ENCODE measurements at places on chromosomes 16 and 17.

DNA sequence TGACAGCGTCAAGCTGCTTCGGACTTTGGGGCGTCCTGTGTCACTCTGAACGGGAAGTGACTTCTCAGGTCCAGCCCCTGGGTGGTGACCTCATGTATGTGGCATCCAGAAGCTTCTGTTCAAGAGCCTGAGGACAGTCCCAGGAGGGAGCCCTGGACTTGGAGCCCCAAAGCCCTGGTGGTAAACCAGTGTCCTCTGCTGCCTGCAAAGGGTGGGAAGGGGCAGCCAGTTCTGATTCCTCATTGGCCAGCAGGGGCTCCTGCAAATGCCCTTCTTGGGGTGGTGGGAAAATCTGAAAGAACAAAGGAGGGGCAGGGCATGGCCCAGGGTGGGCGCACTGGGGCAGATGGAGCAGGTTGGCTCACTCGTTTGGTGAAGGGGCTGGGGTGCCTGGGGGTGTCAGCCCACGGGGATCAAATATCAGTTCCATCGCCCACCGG, 1.6 kb downstream of the OSGIN1 start:
- no peak for DNase-seq

GRCh38 chr17:6361733-6362132, 73.2 kb downstream of the AIPL1 start:
- DNase-seq, result no peak

GRCh38 chr16:18782697-18783429, 7.3 kb downstream of the RPS15A start:
- DNase-seq, result no peak

DNA sequence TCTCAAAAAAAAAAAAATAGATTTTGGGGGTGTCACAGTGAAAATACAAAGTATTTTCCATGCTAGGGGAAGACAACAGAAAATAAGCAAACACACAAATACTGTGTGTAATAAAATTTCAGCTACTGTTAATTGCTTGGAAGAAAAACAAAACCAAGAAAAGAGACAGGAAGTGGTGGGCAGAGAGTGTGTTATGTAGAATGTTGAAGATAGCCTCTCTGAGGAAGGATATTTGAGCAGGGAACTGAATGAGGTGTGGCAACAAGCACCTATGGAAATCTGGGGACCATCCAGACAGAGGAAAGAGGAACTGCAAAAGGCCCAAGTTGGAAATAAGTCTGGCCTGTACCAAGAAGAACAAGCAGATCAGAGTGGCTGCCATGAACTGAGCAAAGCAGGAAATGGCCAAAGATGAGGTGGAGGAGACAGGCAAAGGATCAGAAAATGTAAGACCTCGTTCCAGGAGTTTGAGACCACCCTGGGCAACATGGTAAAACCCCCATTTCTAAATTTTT, 7.8 kb upstream of the USP31 start:
- DNase-seq, result no peak

GRCh38 chr17:47717979-47718621, 14.9 kb upstream of the TBX21 start:
- no peak for DNase-seq

GRCh38 chr17:2853283-2854142, 57.3 kb downstream of the RAP1GAP2 start:
- no peak for DNase-seq

GRCh38 chr16:47463771-47464624, 2.9 kb downstream of the PHKB start:
- no peak for DNase-seq

- no peak for DNase-seq
These were observed 85.5 kb upstream of the DOC2B start for GRCh38 chr17:266701-267667.
